ENCODE measurements at places on chromosomes 2 and 18. TPM values are rescaled to one million over a fixed set of nuclear protein-coding genes. Genes with fewer than 3 reads are reported as not detected.

NCKAP5 gene
- total RNA-seq, result 1.6 TPM

KCNE4 gene
- total RNA-seq, result 12.6 TPM

RGPD3 gene
- total RNA-seq, result 0.37 TPM

NEURL3 gene
- total RNA-seq, result not detected

EPG5 gene
- 62.5 TPM for total RNA-seq

PIK3C3 gene
- 55.1 TPM for total RNA-seq

CXCR1 gene
- not detected for total RNA-seq

TNP1 gene
- not detected for total RNA-seq

DTNA gene
- total RNA-seq, result 17.2 TPM

RAB27B gene
- 22.2 TPM for total RNA-seq

KCTD1 gene
- total RNA-seq, result 11.2 TPM

CCDC74B gene
- total RNA-seq, result 9.8 TPM

SLC40A1 gene
- total RNA-seq, result 9.5 TPM

AMER3 gene
- not detected for total RNA-seq

GAL3ST2 gene
- total RNA-seq, result 0.44 TPM

DNAH7 gene
- total RNA-seq, result 1.4 TPM

LAPTM4A gene
- 159 TPM for total RNA-seq

SPHKAP gene
- total RNA-seq, result 1.2 TPM

CD207 gene
- total RNA-seq, result not detected

CYTIP gene
- total RNA-seq, result not detected

IL1F10 gene
- total RNA-seq, result not detected
